Hematopoietic multipotent progenitor cell treated with erythropoietin and hydrocortisone succinate and interleukin-3 and kit ligand, for 17 days (in vitro differentiated cells): ENCODE measurements at places on chromosomes 3 and 15.
A peak's percentile ranks its signal among the peaks of the same experiment; 100 is the strongest.

GRCh38 chr3:170021083-170021482 is 16.7 kb upstream of the GPR160 start:
- DNase-seq = no peak

GRCh38 chr3:197040658-197041057 is 11.0 kb upstream of the MELTF start:
- DNase-seq = no peak

DNA sequence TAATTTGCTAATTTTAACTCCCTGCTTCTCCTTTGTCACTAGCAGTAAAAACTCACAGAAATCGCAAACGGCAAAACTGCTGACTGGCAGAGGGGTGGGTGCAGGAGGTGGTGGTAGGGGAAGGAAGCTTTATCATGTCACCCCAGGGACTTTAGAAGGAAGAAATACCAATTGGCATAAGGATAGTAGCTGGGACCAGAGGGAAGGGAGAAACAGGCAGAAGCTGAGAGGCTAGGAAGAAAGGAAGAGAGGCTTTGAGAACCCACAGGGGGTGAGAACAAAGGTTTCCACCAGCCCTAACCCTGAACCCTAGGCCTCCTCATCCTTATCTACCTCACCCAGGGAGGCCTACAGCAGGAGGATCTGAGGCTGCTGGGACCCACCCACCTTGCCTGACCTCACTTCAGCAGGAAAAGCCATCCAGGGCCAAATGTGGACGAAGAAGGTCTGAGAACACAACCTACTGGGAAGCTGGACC is 10.7 kb downstream of the ITGB5 start:
- DNase-seq = peak; percentile 70

DNA sequence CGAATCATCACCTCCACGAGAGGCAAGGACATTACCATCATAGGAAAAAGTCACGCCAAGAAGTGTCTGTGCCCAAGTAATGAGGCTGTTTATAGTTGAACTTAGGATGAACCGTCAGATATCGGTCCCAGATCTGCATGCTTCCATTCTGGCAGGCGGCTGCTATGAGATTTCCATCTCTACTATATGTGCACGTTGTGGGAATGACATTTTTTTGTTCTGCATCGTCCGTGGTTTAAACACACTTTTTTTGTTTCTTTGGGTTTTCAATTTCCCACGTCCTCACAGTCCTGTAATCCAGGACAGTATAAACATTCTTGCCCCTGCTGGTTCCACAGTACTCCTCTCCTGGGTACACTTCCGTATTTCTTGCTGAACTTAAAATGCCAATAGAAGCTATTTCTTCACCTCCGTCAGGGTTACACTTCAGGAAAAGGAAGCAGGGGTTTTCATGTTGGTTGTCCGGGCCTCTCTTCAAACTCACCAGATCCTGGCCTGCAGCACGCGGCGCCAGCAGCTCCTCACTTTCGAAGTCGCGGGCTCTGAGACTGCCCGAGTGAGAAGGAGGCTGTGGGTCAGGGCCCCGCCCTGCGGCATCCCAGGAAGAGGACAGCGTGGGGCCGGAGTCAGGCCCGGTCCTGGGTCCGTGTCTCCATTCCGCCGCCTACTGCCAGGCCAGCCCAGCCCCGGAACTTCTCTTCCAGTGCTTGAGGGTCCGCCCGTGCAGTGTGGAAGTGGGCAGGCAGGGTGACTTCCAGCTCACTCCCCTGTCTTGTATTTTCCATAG is 9.8 kb upstream of the TM4SF4 start:
- DNase-seq = no peak

- no peak for DNase-seq
These were observed 212.7 kb upstream of the NR2E3 start for GRCh38 chr15:71597637-71598036.

GRCh38 chr3:151305775-151306151 is 10.9 kb downstream of the GPR87 start:
- DNase-seq = no peak
